ENCODE measurements at places on chromosomes 5 and 9.

GRCh38 chr5:37971483-37972024 lies 131.7 kb upstream of the GDNF start:
- DNase-seq = no peak

DNA sequence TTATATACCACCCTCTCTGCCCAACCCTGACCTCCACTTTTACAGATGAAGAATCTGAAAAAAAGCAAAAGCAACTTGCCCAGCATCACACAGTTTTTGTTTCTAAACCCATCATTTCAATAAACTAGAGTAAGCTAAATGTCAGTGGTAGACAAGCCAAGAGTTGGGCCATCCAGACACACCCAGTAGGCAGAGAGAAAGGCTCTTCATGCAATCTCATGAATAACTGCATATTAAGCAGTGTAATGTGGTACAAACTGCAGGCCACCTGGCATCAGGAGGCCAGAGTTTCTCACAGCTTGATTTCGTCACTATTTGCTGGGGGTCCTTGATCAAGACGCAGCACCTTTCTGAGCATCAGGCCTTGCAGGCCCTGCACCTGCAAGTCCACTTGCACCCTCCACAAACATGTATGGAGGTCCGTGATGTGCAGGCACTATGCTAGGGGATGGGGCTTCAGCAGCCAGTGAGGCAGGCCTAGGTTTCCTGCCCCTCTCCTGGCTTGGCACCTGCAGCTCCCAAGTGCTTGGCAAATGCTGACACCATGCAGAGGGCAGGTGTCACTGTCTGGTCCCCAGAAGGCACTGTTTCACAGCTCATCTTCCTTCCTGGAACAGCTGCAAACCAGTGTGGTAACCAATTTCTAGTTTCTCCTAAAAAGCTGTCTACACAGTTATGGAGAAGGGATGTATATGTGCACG lies 29.8 kb downstream of the ADAM19 start:
- DNase-seq = peak; percentile 24

GRCh38 chr5:110630350-110630749 lies 96.1 kb downstream of the TMEM232 start:
- no peak for DNase-seq

DNA sequence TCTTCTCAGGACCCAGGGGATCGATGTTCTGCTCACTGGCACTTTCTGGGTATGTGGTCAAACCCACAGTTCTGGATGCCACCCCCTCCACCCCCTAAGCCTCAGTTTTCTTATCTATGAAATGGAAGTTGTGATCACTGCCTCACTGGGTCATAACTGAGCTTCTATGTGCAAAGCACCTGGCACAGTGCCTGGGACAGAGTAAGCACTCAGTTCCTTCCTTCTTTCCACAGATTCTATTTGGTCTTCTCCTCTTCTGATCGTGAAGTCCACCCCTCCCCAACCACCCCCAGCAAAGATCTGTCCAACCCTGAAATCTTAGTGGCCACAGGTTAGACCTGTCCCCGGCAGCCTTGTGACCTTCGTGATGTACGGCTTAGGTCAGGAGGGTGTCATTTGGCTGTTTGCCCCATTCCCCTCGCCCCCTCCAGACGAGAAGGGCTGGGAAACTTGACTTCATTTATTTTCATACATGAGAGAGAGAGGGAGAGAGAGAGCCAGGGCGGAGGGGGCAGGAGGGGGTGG lies 181.4 kb downstream of the FGF18 start:
- no peak for DNase-seq

GRCh38 chr9:130118841-130119518 lies 53.2 kb upstream of the NCS1 start:
- DNase-seq = no peak

DNA sequence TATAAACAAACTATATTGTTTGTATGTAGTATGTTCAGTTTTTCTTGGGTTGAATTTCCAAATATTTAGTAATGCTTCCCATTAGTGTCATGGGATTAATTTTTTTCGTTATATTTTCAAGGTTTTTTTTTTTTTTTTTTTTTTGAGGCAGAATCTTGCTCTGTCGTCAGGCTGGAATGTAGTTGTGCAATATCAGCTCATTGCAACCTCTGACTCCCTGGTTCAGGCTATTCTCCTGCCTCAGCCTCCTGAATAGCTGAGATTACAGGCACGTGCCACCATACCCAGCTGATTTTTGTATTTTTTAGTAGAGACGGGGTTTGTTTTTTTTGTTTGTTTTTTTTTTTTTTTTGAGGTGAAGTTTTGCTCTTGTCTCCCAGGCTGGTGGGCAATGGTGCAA lies 10.6 kb downstream of the DDX46 start:
- DNase-seq = no peak

DNA sequence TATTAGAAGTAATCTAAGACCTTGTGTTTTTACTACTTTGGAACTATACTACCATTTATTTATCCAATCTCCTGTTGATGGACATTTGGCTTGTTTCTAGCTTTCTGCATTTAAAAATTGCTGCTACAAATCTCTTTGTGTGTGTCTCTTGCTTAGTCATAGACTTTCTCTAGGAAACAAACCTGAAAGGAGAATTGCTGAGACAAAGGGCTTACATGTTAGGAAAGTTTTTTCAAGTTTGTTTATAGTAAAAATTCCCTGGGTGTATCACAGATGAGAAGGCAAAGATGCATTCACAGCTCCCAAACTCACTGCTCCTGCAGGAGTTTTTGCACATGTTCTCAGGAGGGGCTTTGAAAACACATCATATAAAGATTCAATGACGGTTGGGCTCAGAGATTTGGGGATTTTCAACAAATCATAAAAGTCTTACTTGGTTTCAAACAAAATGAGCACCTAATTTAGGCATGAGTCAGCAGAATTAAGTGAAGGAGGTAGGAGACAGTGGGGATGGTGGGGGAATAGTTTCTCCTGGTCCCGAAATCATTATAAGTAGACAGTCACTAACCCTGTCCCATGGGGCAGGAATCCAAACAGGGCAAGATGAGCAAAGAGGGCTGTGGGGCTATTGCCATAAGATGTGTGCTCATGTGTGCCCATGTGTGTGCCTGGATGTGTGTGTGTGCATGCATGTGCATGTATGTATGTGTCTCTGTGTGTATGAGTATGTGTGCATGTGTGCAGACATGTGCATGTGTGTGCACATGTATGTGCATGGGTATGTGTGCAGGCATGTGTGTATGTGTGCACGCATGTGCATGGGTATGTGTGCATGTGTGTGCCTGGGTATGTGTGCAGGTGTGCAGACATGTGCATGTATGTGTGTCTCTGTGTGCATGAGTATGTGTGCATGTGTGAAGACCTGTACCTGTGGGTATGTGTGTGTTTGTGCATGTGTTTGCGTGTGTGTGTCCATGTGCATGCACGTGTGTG lies 43.4 kb upstream of the S1PR3 start:
- no peak for DNase-seq

- DNase-seq = no peak
Measured at GRCh38 chr5:175654807-175655206, 3.1 kb upstream of the HRH2 start.

DNA sequence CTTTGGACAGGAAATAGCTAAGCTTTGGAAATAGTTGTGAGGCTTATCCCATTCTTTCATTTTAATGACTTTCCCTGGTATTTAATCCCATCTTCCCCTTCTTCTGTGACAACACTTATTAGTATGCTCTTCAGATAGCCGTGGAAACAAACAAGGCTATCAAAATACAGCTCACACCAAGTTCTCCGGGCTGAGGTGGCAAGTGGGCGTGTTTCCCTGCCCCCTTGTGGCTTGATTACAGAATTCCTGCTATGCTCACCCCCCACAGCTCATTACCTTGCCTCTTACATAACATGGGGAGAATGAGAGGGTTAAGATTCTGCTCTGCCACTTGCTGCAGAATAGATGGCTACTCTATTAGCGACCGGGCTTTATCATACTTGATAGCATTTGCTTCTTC lies 437.1 kb upstream of the TLE4 start:
- no peak for DNase-seq

- no peak for DNase-seq
Measured at GRCh38 chr5:72121780-72122445, 14.6 kb downstream of the MAP1B start.

GRCh38 chr9:70061776-70062175 lies 18.1 kb downstream of the MAMDC2 start:
- DNase-seq = no peak

GRCh38 chr5:13763719-13764118 lies 180.8 kb downstream of the DNAH5 start:
- DNase-seq = no peak

DNA sequence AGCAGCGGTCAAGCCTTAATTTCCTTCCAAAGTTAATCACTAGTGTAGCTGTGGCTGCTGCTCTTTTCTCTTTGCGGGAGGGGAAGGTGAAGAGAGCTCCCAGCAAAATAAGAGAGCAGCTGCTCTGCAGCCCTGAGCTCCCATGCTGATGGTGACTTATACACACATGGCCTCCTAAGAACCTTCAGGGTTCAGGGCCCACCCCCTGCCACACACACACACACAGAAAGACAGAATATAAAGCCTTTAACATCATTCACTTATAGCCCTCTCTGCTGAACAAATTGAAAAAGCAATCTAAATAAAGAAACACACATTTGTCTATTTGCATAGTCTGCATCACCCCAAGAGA lies 43.6 kb downstream of the GAS1 start:
- DNase-seq = no peak

DNA sequence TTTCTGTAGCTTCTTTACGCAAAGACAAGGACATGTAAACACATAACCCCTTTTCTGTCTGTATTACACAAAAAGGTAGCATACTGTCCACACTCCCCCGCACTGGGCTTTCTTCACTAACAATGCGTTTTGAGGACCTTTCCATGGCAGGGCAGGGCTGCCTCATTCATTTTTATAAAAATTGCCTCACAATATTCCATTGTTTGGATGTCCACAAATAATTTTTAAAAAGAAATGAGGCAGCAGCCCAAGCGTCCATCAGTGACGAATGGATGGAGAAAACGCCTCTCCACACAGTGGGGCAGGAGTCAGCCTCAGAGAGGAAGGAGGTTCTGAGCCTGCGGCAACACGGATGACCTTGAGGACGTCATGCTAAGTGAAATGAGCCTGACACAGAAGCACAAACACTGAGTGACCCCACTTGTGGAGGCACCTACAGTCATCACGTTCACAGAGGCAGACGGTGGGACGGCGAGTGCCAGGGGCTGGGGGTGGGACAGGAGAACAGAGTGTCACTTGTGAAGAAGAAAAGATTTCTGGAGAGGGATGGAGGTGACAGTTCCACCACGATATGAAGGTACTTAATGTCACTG lies 67.8 kb downstream of the RASGEF1C start:
- no peak for DNase-seq

DNA sequence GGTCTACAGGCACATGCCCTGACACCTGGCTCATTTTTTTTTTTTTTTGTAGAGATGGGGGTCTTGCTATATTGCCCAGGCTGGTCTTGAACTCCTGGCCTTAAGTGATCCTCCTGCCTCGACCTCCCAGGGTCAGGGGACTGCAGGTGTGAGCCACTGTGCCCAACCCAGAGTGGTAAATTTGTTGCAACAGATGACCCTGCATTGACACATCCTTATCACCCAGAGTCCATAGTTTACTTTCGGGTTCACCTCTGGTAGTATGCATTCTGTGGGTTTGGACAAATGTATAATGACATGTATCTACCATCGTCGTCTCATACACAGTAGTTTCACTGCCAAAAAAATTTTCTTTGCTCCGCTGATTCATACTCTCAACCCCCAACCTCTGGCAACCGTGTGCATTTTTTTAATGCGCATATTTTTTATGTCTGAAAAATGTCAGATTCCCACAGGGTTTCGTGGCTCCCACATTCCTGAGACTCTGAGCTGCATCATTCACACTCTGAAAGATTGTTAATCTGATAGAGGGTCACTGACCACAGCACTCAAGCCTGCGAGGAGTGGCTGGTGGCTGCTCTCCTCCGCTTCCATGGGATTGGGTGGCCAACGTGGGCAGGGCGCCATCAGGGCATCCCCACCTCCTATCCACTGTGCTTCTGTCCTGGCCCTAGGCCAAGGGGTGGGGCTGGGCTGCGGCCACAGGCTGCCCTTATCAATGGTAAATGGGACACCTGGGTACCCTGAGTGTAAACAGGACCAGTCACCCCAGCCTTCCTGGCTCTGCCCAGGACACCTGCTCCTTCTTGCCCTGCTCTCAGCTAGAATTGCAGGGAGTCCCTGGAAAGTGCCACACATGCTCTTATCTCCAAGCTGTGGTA lies 9.6 kb downstream of the NDST1 start:
- DNase-seq = no peak

DNA sequence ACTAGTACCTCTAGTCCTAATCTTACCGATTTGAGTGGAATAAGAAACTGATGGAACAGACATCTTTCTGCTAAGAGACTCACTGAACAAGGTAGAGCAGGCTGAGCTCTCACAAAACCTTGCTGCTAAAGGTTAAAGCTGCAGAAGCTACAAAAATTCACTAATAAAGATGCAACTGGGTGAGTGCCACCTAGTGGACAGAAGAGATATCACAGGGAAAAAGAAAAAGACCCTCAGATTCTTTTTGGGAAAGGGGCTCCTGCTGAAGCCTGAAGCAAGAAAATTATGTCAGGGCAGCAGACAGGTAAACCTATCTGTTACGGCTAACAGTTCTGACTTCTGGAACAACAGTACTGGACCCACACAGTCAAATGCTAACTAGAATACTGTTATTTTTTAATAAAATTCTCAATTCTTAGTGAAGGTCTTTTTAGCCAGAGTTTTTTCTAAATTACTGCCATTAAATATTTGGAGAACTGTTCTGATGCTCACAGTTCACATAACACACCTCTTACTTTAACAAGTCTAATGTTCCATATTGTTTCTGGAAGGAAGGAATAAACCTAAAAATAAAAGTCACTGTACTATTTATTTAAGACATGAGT lies 51.2 kb downstream of the DIAPH1 start:
- DNase-seq = no peak

DNA sequence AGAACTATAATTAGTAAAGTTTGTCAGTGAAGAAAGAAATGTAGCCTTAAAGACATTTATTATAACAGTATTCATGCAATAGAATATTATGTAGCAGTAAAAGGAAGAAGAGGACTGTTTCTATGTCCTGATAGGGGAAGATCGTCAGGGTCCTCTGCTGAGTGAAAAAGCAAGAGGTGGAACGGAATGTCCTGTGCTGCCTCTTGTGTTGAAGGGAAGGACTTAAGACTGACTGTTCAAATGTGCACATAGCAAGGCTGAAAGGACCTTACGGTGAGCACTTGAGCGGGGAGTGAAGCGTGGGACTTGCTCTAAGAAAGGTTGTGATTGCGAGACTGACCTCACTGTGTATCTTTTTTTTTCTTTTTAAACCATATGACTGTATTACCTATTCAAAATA lies 63.2 kb downstream of the SNX24 start:
- DNase-seq = no peak

DNA sequence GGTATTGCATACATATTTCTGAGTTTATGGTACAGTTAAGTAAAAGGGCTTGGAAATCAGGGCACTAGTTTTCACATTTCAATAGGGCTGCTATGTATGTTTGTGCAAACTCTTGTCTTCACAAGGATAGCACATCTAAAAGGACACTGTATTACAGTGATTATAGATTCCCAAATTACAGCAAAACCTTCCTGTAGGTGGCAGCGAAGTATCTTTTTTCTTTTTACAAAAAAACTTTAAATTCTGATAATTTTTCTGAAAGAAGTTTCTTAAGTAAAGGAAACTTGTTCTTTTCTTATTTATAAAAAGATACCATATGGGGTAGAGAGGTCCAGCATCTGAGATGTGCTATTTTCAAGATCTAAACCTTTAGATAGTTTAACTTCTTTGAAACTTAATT lies 337.8 kb downstream of the PTPRD start:
- DNase-seq = no peak

- peak; percentile 22 for DNase-seq
Measured at GRCh38 chr5:154421868-154422267, 23.9 kb upstream of the SAP30L start.
